T follicular helper cell (primary cell): ENCODE measurements at places on chromosomes 5 and 9.

DNA sequence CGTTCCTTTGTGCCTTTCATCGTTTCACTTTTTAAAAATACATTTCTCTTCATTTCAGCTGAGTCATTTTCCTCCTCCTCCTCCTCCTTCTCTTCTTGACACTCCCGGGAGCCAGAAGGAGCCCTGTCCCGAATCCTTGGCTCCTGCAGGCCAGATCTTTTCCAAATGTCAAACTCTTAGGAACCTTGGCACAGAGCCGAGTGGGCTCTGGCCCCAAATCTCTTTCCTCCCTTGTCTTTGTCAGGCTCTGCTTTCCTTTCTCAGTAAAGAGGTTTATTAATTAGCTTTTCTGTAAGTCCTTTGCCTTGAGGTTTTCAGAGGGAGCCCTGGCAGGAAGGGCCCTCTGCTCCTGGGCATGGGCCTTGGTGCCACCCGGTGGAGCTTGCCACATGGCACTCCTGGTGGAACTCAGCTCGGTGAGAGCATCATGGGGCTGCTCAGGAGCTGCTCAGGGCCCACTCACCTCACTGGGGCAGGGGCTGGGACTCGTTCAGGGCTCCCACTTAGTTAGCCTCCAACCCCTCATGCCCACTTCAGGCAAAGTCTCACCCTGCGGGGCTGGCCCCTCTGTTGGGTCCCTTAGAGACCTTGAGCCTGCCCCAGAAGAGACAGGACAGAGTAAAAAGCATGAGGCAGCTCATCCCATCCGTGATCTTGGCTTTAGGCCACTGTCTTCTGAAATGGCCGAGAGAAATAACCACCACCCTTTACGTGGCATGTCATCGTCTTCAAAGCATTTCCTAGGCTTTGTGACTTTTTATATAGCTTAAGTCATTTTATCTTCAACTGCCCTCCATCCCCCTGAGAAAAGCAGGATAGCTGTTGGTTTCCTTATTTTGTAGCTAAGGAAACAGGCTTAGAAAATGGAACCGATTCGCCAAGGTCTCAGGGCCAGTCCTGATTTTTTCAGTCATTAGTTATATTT is 17.1 kb downstream of the STC2 start:
- no peak for DNase-seq

- DNase-seq = no peak
These were observed 20.2 kb downstream of the NIPSNAP3B start for GRCh38 chr9:104784098-104784497.

- no peak for DNase-seq
These were observed 8.5 kb downstream of the SPINK9 start for GRCh38 chr5:148343603-148344487.

- no peak for DNase-seq
These were observed 242.9 kb upstream of the IRX1 start for GRCh38 chr5:3352711-3353110.

DNA sequence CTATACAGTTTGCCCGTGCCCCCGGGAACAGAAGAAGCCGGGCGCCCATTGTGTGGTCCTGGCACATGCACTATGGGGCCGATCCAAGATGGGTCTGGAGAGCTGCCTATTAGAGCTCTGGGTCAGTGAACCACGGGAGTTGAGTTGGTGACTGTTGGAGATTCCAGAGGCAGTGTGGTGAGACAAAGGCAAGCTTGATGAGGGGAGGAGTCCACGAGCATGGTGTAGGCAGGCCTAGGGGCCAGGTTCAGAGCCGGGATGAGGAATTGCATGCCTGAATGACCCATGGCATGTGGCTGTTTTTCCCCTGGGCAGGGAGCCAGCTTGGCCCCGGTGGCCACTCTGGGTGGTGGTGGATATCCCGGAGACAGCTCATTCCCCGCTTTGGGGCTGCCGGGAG is 84.4 kb upstream of the STC2 start:
- no peak for DNase-seq

- no peak for DNase-seq
These were observed 5.0 kb downstream of the PDE6A start for GRCh38 chr5:149939546-149939945.

DNA sequence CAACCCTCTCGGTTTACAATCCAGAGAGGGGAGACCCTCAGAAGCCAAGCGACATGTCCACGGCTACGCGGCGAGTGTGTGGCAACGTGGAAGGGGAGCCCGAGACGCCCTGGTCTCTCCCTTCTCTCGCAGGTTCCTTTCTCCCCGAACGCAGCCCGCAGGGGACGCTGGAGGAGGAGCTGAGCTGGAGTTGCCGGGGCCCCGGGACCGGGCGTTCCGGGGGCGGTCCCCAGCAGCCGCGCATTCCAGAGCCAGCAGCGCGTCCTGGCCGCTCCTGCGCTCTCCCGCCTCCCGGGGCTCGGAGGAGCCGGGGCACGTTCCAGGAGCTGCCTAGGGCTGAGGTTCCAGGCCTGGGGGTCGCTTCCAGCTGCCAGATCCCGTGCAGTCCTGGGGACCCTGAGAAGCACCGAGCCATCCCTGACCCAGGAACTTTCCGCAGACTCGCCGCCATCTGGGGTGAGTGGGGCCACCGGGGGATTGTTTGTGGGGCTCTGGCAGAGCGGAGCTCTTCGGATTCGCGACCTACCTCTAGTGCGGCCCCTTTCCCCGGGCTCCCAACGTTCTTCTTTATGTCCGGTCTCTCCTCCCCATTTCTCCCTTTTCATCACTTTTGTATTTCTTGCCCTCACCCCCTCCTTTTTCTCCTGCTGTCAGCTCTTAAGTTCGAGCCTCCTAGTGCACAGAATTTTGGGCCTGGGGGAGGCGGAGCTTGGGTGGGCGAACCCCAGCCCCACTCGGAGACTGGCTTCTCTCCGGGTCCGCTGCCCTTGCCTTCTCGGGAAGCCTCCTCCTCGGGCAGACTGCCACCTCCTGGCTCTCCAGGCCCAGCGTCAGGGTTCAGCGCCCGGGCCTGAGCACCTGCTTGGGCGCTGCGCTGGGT is at the start of gene SMIM3:
SMIM3 (plus strand) TSS at position 241 of the 880 bp plus-strand sequence. CDS start 16,684 bp downstream, outside the sequence.
- peak; percentile 44 for DNase-seq

DNA sequence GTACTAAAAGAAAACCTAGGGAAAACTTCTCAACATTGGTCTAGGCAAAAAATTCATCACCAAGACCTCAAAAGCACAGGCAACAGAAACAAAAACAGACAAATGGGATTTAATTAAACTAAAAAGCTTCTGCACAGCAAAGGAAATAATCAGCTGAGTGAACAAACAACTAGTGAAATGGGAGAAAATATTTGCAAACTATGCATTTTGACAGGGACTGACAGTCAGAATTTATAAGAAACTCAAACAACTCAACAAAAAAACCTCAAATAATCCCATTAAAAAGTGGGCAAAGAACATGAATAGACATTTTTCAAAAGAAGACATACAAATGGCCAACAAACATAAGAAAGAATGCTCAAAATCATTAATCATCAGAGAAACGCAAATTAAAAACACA is 189.4 kb downstream of the AUH start:
- DNase-seq = no peak

- DNase-seq = no peak
These were observed 100.4 kb upstream of the SLC44A1 start for GRCh38 chr9:105144076-105144475.

DNA sequence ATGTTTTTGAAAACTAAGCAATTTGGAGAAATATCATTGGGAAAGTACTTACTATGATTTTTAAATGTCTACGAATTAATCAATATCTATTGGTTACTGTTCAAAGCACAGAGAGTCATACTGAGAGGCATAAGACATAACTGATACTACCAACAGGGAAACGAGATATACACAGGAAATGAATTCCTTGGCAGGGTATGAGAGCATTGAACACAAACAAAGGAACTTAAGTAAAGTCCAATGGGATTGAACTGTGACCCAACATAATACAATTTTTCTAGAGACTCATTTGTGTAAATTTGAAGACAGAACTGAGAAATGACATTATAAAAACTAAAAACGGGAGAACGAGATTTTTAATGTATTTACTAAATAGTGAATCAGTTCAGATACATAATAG is 1.3 kb upstream of the ITGA1 start:
- DNase-seq = no peak

GRCh38 chr9:126857261-126857960 is 3.0 kb upstream of the ZBTB34 start:
- DNase-seq = no peak

GRCh38 chr5:127702926-127703561 is at the start of gene CCDC192:
CCDC192 (plus strand) TSS chr5:127703391; CDS start chr5:127703446, 55 bp downstream.
- DNase-seq = no peak

DNA sequence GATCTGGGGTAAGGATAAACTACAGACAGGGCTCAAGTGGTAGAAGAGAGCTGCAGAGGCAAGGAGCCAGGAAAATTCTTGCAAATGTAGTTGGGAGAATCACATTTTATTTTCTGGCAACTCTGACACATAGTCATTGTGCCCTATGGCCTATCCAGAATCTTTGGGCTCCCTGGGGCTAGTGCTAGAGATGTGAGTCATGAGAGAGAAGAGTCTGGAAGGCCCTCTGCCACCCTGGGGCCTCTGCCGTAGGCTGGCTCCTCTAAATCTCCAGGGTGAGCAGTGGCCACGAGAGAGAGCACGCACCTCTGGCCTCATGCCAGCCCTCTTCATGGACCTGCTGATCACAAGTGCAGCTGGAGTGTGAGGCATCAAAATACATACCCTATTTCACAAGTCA is 74.3 kb upstream of the SSBP2 start:
- no peak for DNase-seq

GRCh38 chr5:118687100-118687499 is 301.2 kb downstream of the DTWD2 start:
- DNase-seq = no peak

GRCh38 chr5:136012041-136012804 is 16.6 kb upstream of the TGFBI start:
- no peak for DNase-seq

DNA sequence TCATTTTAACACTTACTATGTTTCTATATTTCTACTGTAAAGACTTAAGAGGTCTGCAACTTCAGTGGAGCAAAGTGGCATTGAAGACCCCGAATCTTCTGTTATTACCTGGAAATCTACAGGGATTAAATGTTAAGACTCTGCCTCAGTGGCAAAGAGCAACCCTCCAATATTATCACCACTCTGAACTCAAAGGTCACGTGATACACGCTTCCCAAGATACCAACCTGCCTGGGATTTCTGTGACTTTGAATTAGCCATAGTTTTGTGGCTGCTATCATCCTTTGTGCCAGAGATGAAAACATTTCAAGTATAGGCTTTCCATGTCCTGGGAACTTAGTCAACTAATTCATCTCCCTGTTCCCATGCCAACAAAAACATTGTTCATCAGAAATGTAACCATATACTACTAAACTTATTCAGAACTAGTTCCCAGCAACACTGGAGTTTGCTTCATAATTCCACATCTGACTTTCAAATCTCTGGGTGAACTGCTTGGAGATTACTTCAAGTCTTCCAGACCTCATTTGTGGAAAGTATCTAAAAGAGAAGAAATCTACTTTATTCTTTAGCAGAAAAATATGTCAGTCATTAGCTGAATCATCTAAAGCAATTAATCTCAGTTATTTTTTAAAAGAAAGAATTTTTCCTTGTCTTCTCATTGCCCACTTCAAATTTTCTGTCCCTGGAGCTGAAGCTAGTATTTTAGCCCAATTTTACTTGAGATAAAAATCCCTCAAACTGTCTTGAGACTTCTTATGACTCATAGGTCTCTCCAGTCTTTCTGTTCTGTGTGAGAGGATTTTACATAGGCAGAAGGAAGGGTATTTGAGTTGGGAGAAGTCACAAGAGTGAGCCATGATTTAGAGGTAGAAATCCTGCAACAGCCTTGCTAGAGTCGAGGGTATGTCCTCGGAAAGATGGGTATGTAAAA is 83.0 kb downstream of the ZNF462 start:
- no peak for DNase-seq

GRCh38 chr9:112555844-112556482 is 69.3 kb downstream of the KIAA1958 start:
- no peak for DNase-seq

- no peak for DNase-seq
These were observed 39.0 kb upstream of the FAT2 start for GRCh38 chr5:151630088-151630487.

- DNase-seq = no peak
These were observed 7.8 kb downstream of the FST start for GRCh38 chr5:53488195-53488722.

- DNase-seq = no peak
These were observed 69.8 kb downstream of the ESM1 start for GRCh38 chr5:54915466-54916027.

- DNase-seq = no peak
These were observed 31.1 kb upstream of the MVB12B start for GRCh38 chr9:126295516-126295915.

DNA sequence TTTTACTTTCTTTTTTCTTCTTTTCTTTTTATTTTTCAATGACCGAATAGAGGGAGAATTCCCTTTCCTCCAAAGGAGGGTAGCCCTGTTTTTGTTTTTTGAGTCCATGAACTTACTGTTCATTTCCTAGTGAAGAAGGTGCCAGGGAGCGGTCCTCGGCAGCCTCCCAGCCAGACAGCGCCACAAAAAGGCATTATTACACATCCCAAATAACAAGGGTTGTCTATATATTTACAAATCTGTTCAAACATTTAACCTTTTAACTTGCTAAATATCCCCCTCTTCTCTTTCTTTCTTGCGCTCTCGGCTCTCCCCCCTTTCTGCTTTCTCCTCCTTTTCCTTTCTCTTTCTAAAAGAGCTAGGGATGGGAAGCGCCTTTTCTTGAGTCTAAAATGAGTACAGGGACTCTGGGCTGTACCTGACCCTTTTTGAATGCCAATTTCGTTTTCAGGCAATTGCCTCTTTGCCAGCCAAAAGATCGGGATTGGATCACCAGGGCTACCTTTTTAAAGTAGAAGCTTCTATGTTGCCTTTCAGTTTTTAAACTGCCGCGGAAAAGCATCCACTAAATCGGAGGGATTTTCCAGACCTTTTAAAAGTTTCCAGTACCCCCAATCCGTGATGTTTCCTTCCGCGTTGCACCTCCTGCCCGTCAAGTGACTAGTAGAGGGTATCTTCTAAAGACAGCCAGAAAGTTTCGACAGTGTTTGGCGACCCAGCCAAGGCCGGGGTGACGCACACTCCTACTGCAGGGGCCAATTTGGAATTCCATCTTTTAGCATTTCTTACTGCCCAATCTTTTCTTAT is 125.6 kb downstream of the TMEM161B start:
- DNase-seq = no peak

- DNase-seq = no peak
These were observed 4.8 kb downstream of the NR3C1 start for GRCh38 chr5:143398451-143399237.

DNA sequence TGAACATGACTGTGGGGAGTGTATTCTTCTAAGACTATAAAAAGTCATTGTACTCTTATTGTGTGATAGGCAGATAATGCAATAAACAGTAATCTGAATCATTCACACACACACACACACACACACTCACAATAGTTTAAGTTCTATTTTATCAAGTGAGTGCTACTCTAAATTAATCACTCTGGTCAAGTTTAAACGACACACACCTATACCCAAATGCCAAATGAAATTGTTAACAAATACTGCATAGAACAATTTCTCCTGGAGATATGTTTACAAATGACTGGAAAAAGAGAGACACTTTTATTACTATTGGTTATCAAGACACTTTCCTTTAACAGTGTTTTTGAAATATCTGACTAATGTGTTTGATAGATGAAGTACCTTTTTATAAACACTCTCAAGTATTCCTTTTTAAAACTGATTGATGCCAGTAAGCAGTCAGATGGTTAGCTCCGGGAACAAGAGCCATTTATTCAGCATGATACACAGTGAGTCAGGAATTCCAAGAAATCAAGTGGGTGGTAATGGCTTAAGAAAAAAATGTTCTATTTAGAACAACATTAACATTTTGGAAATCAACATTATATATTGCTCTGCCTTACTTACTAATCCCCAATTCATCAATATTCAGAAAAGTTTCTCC is 521.6 kb upstream of the ST8SIA4 start:
- DNase-seq = no peak
